Right atrium auricular region (tissue), 2 donors: ENCODE measurements at places on chromosomes 11 and 22. TPM values are rescaled to one million over a fixed set of nuclear protein-coding genes. Genes with fewer than 3 reads are reported as not detected.

WT1 gene
- 8.1 TPM for total RNA-seq

CD3G gene
- total RNA-seq, result 0.24 TPM

SOX6 gene
- total RNA-seq, result 14.3 TPM

HOATZ gene
- total RNA-seq, result not detected

OR52A1 gene
- total RNA-seq, result not detected

TCN1 gene
- total RNA-seq, result not detected

SPI1 gene
- total RNA-seq, result 7.5 TPM

DNA sequence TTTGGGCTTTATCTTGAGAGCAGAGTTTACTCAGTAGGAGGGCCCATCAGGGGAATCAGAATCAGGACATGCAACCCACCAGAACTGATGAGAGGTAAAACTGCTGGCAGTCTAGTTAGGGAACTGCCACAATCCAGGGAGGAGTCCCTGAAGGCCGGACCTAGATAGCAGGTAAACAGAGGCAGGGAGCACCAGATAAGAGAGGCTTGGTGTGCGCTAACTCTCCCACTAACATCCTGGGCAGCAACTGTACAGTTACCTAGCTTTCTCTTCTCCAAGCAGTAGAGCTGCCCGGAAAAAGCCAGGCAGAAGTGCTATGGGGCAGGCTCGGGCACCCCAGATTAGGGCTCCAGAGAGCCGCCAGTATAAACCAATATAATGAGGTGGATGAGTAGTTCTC lies 865 bp upstream of the AMOTL1 start:
- no peaks in the 10 kb centered on the region for H3K27me3 ChIP-seq
- peaks cover 36% of the 10 kb centered on the region for H3K4me1 ChIP-seq
- peak overlapping the region; percentile 97 for H3K27ac ChIP-seq
- peak overlapping the region; percentile 81 for H3K4me3 ChIP-seq

DNA sequence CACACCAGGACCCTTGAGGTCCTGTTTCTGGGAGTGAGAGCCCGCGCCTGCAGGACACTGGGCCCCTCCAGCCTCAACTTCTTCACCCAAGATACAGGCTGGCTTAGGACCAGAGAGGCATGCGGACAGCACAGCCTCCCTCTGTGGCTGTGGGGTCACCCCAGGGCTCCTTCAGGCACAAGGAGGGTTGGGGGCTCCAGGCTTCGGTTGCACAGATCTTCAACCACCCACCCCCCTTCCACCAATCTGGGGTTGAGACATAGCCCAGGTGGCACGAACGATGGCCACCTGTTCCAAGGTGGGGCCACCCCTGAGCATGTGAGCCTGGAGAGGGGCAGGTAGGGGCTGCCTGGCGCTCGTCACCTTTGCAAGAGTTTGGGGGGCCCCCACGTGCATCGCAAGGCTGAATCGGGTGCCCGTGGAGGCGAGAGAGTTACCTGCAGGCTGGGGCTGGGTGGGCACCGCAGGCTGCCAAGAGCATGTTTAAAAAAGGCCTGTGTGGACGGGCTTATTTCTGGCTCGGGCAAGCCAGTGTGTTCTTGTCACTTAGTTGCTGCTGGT lies 1.2 kb downstream of the ZDHHC8 start:
- H3K36me3 ChIP-seq, result no peaks in the 10 kb centered on the region
- peak overlapping the region; percentile 88 for H3K4me3 ChIP-seq
- DNase-seq, result no peak
- no peaks in the 10 kb centered on the region for H3K27me3 ChIP-seq

DNA sequence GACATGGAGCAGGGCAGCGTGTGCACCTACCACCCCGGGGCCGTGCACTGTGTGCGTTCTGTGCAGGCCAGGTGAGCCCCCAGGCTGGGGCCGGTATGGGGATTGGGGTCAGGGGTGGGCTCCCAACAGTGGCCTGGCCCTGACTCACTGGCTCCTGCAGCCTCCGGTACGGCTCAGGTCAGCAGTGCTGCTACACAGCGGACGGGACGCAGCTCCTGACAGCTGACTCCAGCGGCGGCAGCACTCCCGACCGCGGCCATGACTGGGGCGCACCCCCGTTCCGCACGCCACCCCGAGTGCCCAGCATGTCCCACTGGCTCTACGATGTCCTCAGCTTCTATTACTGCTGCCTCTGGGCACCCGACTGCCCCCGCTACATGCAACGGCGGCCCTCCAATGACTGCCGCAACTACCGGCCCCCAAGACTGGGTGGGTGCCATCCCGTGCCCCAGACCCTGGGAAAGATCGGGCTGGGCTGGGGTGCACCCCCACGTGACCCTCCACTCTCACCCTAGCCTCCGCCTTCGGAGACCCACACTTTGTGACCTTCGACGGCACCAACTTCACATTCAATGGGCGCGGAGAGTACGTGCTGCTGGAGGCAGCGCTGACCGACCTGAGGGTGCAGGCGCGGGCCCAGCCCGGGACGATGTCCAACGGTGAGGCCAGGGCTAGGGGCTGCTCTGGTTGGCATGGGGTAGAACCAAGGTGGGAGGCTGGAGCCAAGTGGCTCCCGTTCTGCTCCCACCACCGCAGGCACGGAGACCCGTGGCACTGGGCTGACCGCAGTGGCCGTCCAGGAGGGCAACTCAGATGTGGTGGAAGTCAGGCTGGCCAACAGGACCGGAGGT lies 4.4 kb downstream of the SUSD2 start:
- no peaks in the 10 kb centered on the region for H3K27me3 ChIP-seq
- H3K36me3 ChIP-seq, result no peaks in the 10 kb centered on the region
- no peak overlapping the region for H3K27ac ChIP-seq
- DNase-seq, result no peak
- no peak overlapping the region for H3K4me3 ChIP-seq

DNA sequence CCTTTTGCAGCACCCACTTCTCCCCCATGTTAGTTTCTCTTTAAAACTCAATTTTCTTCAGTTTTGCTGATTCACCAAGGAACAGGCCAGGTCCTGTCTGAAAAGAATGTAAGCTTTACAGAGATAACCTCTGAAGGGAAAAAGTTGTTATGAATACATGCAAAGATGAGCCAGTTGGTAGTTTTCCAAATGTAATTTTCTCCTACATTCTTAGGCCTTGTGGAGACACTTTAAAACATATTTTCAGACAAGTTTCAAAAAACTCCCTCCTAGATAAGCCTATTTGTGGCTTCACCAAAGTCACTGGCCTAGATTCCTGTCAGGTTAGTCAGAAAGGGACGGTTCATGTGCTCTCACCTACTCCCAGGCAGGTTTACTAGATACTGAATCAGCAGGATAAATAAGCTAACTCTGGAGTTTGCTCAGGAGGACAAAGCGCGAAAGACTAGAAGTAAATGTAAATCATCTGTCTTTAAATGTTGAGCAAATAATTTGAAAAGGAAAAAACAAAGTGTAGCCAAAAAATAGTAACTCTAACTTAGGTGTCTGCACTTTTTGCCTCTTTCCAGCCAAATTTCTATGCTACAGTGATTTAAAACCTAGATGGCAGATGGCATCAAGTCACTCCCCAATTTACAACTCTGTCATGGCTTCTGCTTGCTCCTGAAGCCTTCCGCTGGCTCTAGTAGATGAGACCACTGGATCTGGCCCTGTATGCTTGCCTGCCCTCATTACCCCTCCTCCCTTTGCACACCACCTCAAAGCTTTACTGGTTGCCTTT lies 4.9 kb upstream of the ATP6V1E1 start:
- no peak for DNase-seq
- peaks cover 11% of the 10 kb centered on the region for H3K4me1 ChIP-seq
- H3K27me3 ChIP-seq, result no peaks in the 10 kb centered on the region
- H3K4me3 ChIP-seq, result no peak overlapping the region

- peaks cover 9% of the 10 kb centered on the region for H3K4me1 ChIP-seq
- DNase-seq, result no peak
- no peaks in the 10 kb centered on the region for H3K27me3 ChIP-seq
- peaks cover 23% of the 10 kb centered on the region for H3K36me3 ChIP-seq
- H3K27ac ChIP-seq, result no peak overlapping the region
Measured at GRCh38 chr11:9747828-9748227, 84.0 kb downstream of the SWAP70 start.

- H3K27ac ChIP-seq, result peak overlapping the region; percentile 98
- no peaks in the 10 kb centered on the region for H3K27me3 ChIP-seq
- H3K4me3 ChIP-seq, result peak overlapping the region; percentile 96
- H3K36me3 ChIP-seq, result no peaks in the 10 kb centered on the region
Measured at GRCh38 chr22:38397189-38398085, 57.6 kb downstream of the KCNJ4 start.

- H3K36me3 ChIP-seq, result no peaks in the 10 kb centered on the region
- peak overlapping the region; percentile 67 for H3K27ac ChIP-seq
- no peaks in the 10 kb centered on the region for H3K27me3 ChIP-seq
Measured at GRCh38 chr11:117861151-117862018, 15.1 kb downstream of the FXYD6 start.

DNA sequence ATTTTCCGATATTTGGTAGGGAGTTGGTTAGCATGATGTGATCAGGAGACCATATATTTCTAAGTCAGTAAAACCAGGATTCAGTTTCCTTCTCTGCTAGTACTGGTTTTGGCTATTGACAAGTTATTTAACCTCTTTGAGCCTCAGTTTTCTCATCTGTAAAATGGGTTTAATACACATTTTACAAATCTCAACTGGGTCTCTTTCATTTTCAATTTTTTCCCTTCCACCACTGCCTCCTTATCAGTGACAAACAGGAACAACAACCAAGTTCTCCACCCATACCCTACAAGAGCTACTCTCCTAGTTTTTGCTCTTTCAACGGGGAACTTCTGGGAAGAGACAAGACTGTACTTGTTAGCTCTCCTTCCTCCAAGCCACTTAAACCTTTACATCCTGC lies 6.2 kb upstream of the APLP2 start:
- H3K36me3 ChIP-seq, result no peaks in the 10 kb centered on the region
- H3K4me3 ChIP-seq, result no peak overlapping the region
- DNase-seq, result no peak
- H3K27ac ChIP-seq, result no peak overlapping the region

- DNase-seq, result no peak
- H3K27ac ChIP-seq, result no peak overlapping the region
- H3K4me1 ChIP-seq, result no peaks in the 10 kb centered on the region
- no peaks in the 10 kb centered on the region for H3K36me3 ChIP-seq
Measured at GRCh38 chr11:45435706-45436105, 149.6 kb upstream of the SYT13 start.

GRCh38 chr11:108135845-108136544 lies 14.6 kb downstream of the ACAT1 start:
- DNase-seq, result no peak
- peaks cover 57% of the 10 kb centered on the region for H3K36me3 ChIP-seq
- H3K4me1 ChIP-seq, result peaks cover under 1% of the 10 kb centered on the region
- H3K4me3 ChIP-seq, result no peak overlapping the region
- H3K27ac ChIP-seq, result no peak overlapping the region

GRCh38 chr11:16799221-16799620 lies 60.8 kb downstream of the C11orf58 start:
- H3K27me3 ChIP-seq, result no peaks in the 10 kb centered on the region
- peaks cover 17% of the 10 kb centered on the region for H3K4me1 ChIP-seq
- no peak overlapping the region for H3K27ac ChIP-seq
- no peak overlapping the region for H3K4me3 ChIP-seq
- H3K36me3 ChIP-seq, result peaks cover 10% of the 10 kb centered on the region

DNA sequence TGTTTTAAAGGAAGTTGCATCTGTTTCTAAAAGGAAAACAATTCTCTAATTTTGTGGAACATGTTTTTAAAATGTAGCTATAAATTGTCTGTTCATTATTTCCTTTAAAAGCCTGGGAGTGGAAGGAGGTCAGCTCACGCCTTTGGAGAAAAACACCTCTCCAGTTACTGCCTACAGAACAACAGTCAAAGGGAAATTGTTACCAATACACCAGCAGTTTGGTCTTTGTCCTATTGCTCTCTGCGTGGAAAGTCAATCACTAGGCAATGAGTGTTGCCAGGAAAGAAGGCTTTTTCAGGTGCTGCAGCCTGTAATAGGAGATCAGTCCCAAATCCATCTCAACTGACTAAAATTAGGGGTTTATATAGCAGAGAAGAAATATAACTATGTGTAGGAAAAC lies 22.2 kb downstream of the SVIP start:
- no peak overlapping the region for H3K27ac ChIP-seq
- no peaks in the 10 kb centered on the region for H3K27me3 ChIP-seq
- H3K4me1 ChIP-seq, result peaks cover 15% of the 10 kb centered on the region

DNA sequence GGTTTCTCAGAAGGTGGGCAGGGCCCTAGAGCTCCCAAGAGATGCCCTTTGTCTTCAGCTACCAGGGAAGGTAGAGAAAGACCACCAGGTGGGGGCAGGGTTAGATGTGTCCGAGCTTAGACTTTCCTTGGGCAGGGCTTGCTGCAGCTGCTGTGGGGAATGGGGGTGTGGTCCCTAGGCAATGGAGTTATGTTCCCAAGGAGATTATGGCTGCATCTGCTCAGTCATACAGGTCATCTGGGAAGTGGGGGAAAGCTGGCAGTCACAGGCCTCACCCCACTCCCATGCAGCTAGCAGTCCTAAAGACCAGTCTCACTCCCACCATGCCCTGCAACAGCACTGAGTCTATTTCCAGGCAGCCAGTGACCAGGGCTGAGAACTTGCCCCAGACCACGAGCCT lies 29.5 kb downstream of the MMP27 start:
- no peak for DNase-seq
- no peak overlapping the region for H3K4me3 ChIP-seq
- no peaks in the 10 kb centered on the region for H3K4me1 ChIP-seq
- H3K27ac ChIP-seq, result no peak overlapping the region

- no peaks in the 10 kb centered on the region for H3K36me3 ChIP-seq
- H3K27me3 ChIP-seq, result no peaks in the 10 kb centered on the region
- no peak for DNase-seq
- H3K4me3 ChIP-seq, result no peak overlapping the region
- no peak overlapping the region for H3K27ac ChIP-seq
Measured at GRCh38 chr11:34600339-34601084, 20.4 kb upstream of the EHF start.

DNA sequence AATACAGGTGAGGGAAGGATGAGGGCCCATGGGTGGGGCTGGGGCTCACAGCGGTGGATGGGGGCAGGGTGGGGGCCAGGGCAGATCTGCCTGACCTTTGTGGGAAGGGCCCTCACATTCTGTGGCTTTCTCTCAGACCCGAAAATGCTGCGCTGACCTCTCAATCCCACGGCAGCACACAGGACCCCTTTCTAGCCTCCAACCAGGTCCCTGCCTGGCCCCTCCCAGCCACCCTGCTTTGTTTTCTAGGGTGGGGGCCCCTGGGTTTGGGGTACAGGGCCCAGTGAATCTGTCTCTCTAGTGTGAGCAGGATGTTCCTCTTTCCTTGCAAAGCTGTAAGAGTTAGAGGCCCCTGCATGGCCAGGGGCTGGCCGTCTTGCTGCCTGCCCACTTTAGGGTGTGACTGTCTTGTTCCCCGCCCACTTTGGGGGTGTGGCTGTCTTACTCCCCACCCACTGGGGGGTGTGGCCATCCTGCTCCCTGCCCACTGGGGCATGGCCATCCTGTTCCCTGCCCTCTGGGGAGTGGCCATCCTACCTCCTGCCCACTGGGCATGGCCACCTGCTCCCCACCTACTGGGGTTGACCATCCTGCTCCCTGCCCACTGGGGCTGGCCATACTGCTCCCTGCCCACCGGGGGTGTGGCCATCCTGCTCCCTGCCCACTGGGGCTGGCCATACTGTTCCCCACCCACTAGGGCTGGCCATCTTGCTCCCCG lies 11.5 kb downstream of the PARVG start:
- no peak overlapping the region for H3K4me3 ChIP-seq
- H3K4me1 ChIP-seq, result no peaks in the 10 kb centered on the region
- no peak for DNase-seq
- H3K27me3 ChIP-seq, result no peaks in the 10 kb centered on the region
- H3K27ac ChIP-seq, result no peak overlapping the region
- H3K36me3 ChIP-seq, result no peaks in the 10 kb centered on the region

GRCh38 chr11:33860926-33861325 lies 30.9 kb downstream of the LMO2 start:
- no peaks in the 10 kb centered on the region for H3K4me1 ChIP-seq
- H3K36me3 ChIP-seq, result no peaks in the 10 kb centered on the region
- no peak for DNase-seq
- H3K4me3 ChIP-seq, result no peak overlapping the region

GRCh38 chr11:86926975-86927374 lies 28.2 kb downstream of the FZD4 start:
- H3K36me3 ChIP-seq, result no peaks in the 10 kb centered on the region
- no peak overlapping the region for H3K27ac ChIP-seq
- H3K27me3 ChIP-seq, result no peaks in the 10 kb centered on the region
- DNase-seq, result no peak
